Hepatocyte (in vitro differentiated cells): ENCODE measurements at places on chromosomes 16 and 17. TPM values are rescaled to one million over a fixed set of nuclear protein-coding genes. Genes with fewer than 3 reads are reported as not detected.
A peak's percentile ranks its signal among the peaks of the same experiment; 100 is the strongest.

- DNase-seq = no peak
Measured at GRCh38 chr17:82600731-82601446, 47.4 kb downstream of the WDR45B start.

SGF29 gene
- 12.7 and 12.8 TPM in 2 replicates for total RNA-seq

SEPTIN1 gene
- total RNA-seq = not detected in 2 replicates

SNX20 gene
- total RNA-seq = not detected in 2 replicates

DNA sequence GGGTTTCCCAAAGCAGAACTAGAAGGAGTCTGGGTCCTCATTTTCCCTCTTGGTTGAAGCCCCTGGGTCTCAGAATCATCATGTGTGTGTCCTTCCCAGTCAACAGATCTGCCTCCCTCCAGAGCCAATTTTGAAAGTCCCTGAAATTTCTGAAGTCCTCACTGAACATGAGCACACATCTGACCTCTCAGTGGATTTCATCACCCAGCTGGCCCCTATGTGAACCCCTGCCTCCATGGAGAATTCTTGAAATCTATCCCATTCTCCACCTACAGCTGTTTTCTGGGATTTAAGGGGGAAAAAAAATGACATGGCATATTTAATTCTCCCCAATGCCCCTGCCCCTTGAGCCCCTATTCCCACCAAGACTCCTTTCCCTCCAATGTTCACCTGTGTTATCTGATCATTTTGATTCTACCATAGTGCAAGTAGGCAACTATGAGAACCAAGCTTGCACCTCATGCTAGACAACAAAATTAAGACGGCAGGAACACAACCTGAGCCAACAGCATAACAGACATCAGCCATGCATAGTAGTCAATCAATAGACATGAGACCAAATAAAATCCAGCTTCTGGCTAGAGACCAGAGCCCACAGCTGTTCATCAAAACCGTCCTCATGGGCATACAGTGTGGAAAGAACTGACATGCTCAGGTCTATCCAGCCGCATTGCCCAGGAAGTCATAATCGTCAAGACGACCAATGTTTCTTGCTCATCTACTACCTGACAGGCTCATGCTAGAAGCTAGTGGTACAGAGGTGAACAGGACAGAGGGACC is 14.9 kb downstream of the SOX9 start:
- DNase-seq = no peak

SLFN14 gene
- not detected in 2 replicates for total RNA-seq

DNA sequence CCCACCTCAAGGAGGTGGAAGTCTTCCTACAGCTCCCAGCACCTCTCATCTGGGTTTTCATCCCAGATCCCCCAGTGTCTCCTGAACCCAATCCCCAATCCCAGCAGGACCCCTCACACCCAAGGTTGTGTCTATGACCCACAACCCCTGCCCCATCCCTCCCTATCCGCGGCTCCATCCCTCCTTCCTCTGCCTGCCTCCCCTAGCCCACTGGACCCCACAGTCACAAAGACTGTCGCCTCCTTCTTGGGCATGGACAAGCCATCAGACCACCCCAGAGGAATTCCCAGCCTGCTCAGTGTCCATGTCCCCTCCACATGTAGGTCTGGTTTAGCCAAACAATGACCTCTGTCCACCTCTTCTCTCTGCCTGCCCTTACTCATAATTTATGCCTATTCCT is 12.3 kb downstream of the CES1 start:
- no peak for DNase-seq

- no peak for DNase-seq
Measured at GRCh38 chr17:62658136-62658920, 30.9 kb downstream of the MRC2 start.

TMEM220 gene
- total RNA-seq = 10.5 and 11.6 TPM in 2 replicates

CCL7 gene
- not detected in 2 replicates for total RNA-seq

- DNase-seq = no peak
Measured at GRCh38 chr16:88099563-88099890, 148.3 kb downstream of the BANP start.

DNA sequence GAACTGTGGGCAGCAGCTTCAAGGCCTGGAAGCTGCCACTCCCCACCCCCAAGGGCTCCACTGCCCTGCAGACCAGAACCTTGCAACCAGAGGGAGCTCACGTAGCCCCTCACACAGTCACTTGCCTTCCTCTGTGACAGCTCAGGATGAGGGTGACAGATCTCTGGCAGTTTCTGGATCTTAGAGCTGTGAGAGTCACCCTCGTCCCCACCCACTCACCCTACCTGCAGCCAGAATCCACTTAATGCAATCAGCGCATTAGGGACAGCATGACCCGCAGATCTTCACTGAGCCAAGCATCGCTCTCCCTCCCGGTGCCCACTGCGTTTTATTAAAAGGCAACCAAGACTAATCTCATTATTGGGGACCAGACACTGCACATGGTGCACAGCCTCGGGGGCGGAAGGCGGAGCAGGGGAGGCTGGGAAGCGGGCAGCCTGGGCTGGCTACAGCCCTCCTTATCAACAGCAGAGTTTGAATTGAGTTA is 3.5 kb downstream of the CYB561 start:
- no peak for DNase-seq

DNA sequence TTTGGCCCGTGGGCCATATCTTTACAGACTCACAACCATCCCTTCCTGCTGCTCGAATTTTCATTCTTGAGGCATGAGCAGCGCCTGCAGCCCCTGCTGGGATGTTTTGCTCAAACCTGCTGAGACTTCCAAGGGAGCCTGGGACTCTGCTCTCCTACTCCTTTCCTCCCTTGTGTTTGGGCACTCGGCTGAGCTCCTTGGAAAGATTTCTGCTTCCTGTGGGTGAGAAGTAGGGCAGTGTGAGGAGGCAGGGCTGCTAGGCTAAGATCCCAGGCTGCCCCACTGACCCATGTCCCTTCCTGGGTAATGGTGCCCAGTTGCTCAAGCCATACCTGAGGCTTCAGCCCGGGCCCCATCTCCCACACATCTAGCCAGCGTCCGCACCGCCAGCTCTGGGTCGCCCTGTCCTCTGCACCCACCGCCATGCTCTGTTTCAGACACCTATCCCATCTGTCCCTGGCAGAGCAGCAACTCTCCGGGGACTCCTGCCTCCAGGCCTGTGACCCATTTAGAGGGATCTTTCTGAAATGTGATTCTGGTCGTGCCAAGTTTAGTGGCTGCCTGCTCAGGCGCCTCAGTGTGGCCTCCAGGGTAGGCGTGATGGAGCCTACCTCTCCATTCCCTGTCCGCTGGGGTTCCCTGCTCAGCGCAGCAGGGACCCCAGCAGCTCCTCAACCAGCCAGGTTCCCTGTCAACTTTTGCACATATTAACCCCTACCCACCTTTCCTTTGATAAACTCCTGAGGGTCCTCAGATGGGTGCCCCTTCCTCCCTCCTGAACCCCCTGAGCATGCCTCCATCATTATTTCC is 190.1 kb downstream of the CCDC182 start:
- DNase-seq = no peak

DNA sequence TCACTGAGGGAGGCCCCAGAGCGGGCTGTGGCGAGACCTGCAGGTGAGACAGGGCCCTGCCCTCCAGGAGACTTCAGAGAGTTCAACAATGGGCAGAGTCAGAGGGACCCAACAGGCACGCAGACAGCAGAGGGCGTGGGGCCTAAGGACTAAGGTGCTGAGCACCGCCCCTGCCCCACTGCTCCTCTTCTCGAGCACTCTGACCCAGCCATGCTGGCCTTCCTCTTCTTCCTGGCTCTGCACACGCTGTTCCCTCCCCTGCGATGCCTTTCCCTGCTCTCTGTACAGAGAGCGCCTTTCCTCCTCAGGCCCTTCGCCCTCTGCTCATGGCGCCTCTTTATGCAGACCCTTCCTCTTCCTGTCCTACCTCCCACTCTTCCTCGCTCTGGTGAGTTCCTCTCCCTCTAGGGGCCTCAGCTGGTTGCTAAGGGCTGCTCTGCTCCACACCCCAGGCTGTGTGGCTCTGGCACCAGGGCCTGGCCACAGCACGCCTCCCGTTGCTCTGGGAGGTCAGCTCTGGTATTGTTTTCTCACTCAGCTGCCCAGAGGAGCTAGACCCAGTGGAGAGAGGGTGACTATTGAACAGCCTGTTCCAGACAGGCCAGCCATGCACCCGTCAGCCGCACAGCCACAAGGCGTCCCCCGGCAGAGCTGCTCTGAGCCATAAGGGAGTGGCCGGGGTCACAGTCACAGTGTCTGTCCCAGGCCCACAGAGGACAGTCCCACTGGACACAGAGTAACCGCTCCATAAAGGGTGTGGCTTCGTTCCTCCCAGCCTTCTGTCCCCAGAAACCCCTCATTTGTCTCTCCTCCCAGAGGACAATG is 13.6 kb upstream of the RASD1 start:
- DNase-seq = no peak

- DNase-seq = peak; percentile 76
Measured at GRCh38 chr17:41547921-41548843, 20.1 kb upstream of the KRT19 start.

DNA sequence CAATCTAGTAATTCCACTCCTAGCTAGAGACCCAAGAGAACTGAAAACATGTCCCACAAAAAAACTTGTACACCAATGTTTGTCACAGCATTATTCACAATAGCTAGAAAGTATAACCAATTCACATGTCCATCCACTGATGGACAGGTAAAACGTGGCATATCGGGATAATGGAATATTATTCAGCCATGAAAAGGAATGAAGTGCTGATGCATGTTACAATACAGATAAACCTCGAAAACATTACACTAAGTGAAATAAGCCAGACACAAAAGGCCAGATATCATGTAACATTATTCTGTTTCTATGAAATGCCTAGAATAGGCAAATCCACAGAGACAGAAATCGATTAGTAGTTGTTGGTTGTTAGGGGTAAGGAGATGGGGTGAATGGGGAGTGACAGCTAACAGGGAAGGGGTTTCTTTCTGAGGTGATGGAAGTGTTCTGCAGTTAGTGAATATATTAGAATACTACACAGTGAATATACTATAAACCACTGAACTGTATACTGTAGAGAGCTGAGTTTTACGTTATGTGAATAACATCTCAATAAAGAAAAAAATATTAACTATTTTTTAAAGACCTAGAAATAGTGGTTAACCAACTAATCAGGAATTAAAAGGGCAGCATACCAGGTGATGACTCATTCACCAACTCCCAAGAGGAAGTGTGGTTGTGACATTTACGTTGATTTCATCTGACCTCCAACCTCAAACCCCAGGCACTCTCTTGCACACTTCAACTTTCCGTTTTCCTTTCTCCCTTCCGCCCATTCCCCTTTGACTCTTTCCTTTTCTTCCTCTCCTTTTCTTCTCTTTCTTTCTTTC is 48.6 kb downstream of the GAS7 start:
- DNase-seq = no peak

GNGT2 gene
- 0.96 TPM in 1 of 2 replicates, not detected in the other for total RNA-seq
